ENCODE measurements at places on chromosomes 13 and 19.

GRCh38 chr19:588093-588740 is 1.5 kb upstream of the HCN2 start:
- DNase-seq, result peak; percentile 88

GRCh38 chr19:9836021-9836420 is 903 bp downstream of the PIN1 start:
- DNase-seq, result no peak

GRCh38 chr13:71801781-71802180 is 65.2 kb downstream of the DACH1 start:
- peak; percentile 96 for DNase-seq

DNA sequence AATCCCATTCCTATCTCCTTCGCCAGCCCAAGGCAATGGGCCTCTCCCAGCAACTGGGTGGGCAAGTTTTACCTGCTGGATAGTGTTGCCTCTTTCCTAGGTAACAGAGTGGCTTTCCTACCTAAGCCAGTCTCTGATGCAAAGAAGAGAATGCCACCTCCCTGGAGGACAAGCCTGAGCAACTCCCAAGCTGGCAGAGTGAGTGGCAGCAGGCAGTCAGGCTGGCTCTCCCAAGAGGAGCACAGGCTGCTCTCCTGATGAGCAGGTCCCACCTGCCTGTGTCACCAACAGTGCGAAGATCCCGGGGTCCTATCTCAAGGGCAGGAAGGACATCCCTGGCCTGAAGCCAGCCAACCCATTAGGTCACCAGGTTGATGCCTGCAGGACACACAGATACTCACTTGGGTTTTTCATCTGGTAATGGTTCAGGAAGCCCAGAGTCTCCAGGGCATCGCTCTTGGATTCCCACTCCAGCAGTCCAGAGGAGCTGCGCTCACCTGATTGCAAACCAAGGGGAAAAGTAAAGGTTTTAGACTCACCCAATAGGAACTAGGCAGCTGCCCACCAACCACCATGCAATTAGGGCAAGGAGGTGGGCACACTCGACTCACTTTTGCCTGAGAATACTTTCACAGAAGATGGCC is 5.5 kb upstream of the ECH1 start:
- DNase-seq, result no peak

All from NCI-H1694 (cell line).